ENCODE measurements at places on chromosomes 3 and 15.

DNA sequence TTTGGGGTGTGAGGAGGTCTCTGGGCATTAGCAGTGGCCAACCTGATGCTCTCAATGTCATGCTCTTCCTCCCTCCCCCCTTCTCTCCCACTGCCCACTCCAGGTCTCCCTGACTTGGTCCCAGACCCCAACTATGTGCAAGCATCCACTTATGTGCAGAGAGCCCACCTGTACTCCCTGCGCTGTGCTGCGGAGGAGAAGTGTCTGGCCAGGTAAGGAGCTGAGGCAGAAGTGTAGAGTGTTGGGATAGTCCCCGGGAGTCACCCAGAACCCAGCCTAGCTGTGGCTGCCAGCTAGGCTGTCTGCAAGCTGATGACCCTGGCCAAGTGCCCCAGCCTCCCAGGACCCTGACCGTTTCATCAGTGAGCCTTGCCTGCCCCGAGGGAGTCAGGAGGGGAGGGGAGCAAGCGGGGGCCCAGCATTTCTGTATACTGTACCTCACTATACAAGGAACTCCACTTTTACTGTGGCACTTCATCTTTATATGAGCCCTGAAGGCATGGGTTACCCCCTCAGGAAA lies 16.5 kb downstream of the LOXL1 start:
- no peak for DNase-seq

DNA sequence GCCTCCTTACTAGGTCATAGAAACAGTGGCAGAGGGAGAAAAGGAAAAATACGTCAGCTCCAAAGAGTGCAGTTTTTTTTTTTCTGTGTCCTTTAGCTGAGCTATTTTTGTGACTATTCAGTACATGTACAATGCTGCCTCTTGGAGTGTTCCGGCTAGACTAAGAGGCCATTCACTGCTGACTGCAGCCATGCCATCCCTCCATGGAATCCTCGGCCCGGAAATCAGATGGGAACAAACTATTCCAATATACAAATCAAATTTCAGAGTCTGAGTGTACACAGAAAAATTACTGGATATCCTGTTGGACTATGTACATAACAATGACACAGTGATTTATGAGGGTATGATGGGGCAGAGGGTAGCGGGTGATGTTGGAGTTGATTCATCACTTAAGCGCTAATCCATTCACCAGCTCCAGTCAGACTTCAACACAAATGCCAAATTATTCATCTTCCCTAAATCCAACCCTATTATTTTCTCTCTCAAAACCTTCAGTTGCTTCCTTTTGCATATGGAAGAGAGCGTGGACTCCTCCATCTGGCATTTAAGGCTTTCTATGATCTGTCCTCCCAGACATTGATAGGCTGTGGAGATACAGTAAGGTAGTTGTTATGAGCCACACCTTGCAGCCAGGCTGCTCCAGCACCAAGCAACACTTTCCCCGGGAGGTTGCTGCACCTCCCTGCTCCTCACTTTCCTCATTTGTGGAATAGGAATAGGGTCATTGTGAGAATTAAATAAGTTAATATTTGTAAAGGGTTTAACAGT lies 109.1 kb downstream of the LPP start:
- no peak for DNase-seq

DNA sequence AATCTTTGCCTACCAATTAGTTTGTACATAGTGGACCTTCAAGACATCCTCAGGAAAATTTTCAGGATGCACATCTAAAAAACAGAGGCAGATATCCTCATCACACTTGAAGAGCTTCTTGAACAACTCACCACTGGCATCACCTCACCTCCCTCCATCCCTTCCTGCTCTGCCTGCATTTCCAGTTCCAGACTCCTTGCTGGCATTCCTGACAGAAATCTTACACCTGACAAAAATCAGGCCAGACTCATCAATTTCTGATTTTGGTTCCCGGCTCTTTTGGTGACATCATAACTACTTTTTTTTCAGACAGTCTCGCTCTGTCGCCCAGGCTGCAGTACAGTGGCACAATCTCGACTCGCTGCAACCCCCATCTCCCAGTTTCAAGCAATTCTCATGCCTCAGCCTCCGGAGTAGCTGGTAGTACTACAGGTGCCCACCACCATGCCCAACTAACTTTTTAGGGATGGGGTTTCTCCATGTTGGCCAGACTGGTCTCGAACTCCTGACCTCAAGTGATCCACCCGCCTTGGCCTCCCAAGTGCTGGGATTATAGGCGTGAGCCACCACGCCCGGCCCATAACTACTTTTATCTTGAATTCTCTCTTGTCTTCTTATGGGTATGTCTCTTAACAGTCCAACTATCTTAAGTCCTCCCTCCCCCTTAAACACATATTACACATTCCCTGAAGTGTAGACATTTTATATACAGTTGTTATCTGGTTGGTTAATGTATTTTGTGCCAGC lies 216.6 kb upstream of the IL12A start:
- DNase-seq, result no peak

DNA sequence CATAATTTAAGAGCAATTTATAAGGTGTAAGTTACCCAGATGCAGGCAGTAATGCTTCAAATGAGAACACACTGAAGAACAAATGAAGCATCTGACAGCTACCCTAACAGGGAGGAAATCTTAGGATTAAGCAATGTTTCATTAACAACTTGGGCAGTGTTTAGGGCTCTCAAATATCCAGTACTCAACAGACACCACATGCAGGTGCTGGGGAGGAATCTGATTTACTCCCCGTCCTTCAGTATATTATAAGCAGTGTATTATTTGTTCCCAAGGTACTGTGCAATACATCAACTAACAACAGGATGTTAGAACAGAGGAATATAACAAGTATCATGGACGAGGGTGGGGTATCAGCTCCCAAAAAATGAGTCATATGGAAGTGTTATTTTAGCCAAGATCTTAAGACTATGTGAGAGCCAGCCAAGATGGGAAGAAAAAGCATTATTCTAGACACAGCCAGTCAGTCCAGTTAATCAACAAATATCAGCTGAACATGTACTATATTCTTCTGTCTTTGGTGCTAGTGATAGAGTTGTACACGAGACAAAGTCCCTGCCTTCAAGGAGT lies 20.4 kb downstream of the BTBD1 start:
- DNase-seq, result no peak

DNA sequence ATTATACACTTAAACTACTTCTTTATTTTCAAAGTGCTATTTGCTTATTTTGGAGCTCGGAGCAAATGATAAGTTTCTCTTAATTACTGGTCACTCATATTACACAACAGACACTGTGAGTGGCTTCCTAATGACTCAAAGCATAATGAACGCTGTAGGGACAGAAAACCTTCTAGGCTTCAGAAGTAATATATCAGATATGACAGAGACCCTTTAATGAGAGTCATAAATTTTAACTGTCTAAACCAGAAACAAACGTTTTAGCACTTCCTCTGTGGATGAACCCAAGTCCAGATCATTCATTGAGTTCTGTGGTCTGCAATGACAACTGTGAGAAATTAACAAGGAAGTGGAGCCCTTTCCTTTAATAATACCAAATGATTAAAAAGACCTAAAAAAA lies 66.6 kb downstream of the ARPP21 start:
- no peak for DNase-seq

DNA sequence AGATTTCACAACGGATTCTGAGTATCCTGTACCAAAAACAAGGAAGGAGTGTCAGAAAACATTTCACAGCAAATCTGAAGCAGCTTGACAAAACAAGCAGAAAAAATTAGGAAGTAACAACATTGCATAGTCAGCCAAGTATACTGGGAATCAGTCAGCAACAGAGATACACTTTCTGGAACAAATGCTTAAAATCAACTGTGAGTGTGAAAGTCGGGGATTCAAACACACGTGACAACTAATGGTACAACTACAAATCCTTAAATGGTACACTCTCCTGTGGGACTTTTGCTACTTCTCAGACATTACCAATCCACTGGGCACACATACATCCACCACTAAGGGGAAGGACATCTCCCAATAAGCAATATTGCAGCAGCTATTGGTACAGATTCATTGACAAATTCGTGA lies 296.6 kb upstream of the MME start:
- no peak for DNase-seq

DNA sequence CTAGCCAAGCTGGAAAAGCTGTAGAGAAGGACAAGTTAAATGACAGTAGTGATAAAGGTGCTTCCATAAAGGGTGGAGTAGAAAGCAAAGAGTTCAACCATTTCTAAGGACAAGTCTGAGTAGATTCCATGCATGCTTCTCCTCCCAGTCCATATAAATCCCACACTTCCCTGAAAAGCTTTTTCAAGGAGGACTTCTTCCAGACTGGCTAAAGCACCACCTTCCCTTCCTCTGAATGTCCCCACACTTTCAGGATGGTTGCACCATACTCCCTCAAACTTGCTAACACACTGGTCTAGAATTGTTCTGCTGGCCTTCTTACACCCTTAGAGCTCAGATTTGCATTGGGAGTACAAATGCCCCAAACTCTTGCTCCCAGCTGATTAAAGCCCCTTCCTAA lies 40.9 kb downstream of the FBN1 start:
- no peak for DNase-seq

- no peak for DNase-seq
These were observed 20.8 kb downstream of the CORO2B start for GRCh38 chr15:68599560-68600071.

GRCh38 chr15:91525751-91526150 lies 327.8 kb upstream of the SLCO3A1 start:
- no peak for DNase-seq

DNA sequence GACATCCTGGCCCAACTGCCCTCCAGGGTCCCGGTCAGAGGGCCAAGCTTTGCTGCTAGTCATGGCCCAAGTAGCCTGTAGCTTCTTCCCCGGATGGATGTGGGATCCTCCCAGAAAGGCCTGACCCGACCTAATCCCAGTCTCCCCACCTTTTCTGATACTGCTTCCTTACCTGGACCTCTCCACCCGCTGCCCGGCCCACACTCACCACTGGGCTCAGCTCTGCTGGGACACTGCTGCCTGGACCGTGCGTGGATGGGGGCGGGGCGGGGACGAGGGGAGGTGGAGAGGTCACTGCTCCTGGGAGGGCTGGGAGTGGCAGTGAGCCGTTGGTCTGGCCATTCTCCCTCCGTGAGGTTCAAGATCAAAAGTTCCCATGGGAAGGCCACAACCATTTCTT lies 40.3 kb upstream of the FURIN start:
- no peak for DNase-seq

- DNase-seq, result no peak
These were observed 245.4 kb downstream of the GBE1 start for GRCh38 chr3:81516042-81516441.

DNA sequence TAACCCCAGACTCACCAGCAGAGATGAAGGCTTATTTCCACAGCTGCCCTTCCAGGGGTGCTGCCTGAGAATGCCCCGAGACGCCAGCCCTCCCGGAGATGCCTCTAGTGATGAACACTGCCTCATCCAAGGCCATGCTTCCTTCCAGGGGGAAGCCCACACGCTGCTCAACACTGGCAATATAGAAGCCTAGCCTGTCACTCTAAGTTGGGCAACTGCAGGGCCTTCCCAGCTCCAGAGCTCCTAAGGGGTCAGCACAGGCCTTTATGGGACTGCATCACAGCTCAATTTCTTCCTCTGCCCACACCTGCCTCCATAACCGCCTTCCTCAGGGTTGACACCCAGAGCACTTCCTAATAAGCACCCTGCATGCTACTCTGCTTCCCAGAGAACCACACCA lies 217.7 kb downstream of the ABHD5 start:
- no peak for DNase-seq

DNA sequence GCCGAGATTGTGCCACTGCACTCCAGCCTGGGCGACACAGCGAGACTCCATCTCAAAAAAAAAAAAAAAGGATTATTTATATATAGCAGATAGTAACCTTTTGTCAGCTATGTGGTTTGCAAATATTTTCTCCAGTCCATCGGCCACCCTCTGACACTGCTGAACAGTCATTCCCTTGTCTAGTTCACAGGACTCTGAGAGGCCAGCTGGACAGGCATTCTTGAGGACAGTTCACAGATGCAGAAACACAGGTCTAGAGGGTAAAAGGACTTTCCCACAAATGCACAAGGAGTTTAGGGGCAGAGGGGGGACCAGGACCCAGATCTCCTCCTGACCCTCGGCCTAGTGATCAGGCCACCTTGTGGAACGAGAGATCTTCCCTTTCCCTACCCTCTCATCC lies 7.5 kb upstream of the TMEM40 start:
- DNase-seq, result no peak

DNA sequence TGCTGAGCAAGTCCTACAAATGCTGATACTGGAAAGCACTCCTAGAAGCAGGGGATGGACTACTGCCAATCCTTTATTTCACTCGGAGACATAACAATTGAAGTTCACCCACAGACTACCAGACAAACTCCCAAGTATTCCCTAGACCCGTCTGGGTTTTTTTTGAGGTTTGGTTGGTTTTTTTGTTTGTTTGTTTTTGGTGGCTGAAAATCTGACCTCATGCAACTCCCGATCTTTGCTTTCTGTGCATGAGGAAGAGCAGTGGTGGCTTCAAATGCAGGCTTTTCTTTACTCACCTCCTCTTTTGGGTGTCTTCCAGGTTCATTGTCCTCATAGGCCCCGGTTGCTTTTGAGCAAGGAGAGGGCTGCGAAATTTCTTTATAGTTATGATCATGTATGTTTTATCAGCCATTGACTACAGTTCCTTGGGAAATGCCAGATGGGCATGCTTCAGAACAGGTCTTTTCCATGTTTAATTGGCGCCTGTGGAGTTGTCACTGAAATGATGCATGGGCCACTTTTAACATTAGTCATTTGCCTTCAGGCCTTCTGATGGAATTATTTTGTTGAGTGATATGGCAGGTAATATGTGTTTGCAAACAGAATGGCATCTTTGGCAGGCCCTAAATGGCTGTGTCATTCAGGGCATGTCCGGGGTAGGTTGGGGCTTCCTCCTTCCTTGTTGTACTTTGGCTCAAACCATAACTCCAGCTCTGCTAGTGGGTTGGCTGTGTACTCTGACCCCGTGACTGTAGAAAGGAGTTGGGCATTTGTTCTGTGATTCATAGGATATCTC lies 81.3 kb upstream of the ZBED2 start:
- peak; percentile 5 for DNase-seq

- DNase-seq, result no peak
These were observed 19.8 kb downstream of the SIN3A start for GRCh38 chr15:75431682-75432081.

- DNase-seq, result no peak
These were observed 61.3 kb upstream of the PIAS1 start for GRCh38 chr15:67992834-67993233.

DNA sequence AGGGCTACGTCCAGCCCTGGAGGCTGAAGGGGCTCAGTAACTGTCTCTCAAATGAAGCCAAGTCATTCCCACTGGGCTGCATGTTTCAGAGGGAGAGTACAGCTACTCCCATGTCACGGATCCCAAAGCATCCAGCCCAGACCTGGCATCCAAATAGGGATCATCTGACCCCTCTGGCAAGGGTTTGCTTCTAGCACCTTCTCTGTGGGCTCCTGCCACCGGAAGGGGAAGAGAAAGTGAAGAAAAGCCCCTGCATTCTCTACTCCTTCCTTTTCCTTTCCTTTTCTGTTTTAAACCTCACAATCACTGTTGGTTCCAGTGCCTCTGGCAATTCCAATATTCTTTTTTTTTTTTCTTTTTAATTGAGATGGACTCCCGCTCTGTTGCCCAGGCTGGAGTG lies 64.5 kb upstream of the CTSH start:
- no peak for DNase-seq
